ENCODE measurements at places on chromosomes 7 and 10. TPM values are rescaled to one million over a fixed set of nuclear protein-coding genes. Genes with fewer than 3 reads are reported as not detected.

GRCh38 chr7:20741801-20742200 is 44.9 kb downstream of the SP8 start:
- no peak for DNase-seq

DNA sequence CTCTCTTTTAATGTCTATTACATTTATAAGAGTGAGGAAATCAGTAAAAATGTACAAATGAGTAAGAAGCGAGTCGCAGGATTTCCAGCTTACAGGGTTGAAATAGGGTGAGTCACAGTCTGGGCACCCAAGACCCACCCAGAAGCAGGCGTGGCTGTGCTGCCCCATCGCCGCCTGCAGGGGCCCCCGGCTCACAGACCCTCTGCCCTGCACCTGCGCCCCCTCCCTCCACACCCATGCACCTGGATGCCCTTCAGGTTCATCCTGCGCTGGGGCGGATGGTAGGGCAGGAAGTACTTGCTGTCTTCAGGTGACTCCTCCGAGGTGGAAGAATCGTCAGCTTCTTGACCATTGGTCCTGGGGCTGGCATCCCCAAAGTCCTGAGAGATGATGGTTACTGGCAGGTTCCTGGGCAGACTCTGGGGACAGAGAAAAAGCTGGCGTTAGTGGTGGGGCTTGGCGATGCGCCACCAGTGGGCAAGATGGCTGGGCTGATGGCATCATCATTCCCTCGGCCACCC is 90.2 kb upstream of the GNA12 start:
- no peak for DNase-seq

GRCh38 chr7:90604383-90604782 is 8.3 kb downstream of the CDK14 start:
- DNase-seq = no peak

- no peak for DNase-seq
Observed at GRCh38 chr7:98659756-98660155, 42.7 kb downstream of the NPTX2 start.

GRCh38 chr10:78269060-78269459 is 235.4 kb downstream of the RPS24 start:
- DNase-seq = no peak

DNA sequence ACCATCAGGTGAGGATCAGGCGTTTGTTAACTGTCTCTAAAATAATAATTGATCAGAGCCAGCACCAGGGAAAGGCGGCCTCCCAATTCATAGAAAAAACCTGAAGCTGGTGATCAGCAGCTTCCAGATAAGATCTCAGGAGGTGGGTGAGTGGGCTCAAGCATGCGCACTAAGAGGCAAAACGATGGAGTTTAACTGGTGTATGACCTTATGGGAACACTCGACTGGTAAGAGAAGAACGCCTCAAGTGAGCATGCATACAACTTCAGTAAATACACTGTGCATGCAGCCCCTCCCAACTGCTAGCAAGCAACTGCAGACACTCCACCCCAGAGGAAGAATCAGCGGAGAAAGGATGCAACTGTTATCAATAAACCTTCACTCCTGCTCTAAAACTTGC is 18.1 kb downstream of the RAPGEF5 start:
- no peak for DNase-seq

DNA sequence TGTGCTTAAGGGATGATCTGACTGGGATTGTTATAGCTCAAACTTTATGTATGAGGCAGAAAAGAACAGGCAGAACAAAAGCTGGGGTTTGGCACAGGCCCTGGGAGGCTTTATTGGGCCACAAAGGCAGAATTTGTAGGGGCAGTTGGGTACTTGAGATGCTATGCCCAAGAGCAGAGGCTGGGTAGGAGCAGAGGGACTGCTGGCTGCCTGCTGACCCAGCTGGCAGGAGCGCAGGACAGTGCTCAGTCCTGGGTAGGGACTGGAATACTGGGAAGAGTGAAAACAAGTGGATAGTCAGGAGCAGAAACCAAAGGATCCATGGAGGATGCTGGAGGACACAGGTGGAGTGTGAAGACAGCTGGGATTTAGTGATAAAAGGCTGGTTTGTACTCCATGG is 75.7 kb downstream of the CCDC3 start:
- DNase-seq = no peak

GRCh38 chr10:5508786-5509185 is 9.4 kb upstream of the CALML5 start:
- no peak for DNase-seq

DNA sequence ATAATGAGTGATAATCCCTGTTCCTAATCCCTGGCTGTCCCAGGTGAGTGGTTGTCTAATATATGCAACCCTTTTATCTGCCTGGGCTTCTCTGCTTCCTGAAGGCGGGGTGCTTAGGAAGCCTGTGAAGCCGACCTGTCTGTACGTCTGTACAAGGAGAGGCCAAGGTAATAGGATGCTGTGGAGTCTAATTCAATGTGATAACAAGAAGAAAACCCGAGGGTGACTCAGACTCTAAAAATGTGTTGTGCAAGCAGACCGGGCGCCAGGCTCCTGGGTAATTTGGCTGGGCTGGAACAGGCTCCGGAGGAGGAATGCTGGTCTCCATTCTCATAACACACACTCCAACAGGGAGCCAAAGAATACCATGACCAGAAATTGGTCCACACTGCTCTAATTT is 43.6 kb downstream of the THNSL1 start:
- peak; percentile 62 for DNase-seq

ARMH3 gene
- 4.1 TPM for total RNA-seq

GPR15LG gene
- not detected for total RNA-seq

PNLIPRP1 gene
- not detected for total RNA-seq

ITIH5 gene
- under 0.01 TPM for total RNA-seq

PDGFA gene
- total RNA-seq = 94.8 TPM

- DNase-seq = peak; percentile 78
Observed at GRCh38 chr10:4647109-4647785, 178.8 kb upstream of the AKR1E2 start.

- no peak for DNase-seq
Observed at GRCh38 chr7:26143298-26144048, 8.5 kb upstream of the NFE2L3 start.

DNA sequence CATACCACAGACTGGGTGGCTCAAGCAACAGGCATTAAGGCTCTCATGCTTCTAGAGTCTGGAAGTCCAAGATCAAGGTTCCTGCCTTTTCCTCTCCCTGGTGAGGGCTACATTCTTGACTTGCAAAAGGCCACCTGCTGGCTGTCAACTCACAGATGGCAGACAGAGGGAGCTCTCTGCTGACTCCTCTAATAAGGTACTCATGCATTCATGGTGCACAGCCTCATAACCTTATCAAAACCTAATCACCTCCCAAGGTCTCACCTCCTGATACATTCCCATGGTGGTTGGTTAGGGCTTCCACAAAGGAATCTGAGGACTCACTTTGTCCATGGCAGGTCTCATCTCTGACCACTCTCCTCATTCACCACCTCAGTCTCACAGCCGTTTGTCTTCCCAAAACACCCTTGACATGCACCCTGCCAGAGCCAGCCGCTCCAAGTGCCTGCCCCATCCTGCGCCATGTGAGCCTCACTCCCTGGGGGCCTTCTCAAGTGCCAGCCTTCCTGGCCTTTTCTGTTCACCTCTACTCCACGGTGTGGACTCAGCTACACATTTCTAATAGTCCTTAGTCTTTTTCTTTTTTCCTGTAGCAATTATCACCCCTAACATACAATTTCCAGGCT is 400.3 kb upstream of the ADARB2 start:
- DNase-seq = no peak

- DNase-seq = peak; percentile 85
Observed at GRCh38 chr7:81846398-81846797, 76.6 kb upstream of the HGF start.

- no peak for DNase-seq
Observed at GRCh38 chr7:157306846-157307838, 29.7 kb upstream of the DNAJB6 start.

DNA sequence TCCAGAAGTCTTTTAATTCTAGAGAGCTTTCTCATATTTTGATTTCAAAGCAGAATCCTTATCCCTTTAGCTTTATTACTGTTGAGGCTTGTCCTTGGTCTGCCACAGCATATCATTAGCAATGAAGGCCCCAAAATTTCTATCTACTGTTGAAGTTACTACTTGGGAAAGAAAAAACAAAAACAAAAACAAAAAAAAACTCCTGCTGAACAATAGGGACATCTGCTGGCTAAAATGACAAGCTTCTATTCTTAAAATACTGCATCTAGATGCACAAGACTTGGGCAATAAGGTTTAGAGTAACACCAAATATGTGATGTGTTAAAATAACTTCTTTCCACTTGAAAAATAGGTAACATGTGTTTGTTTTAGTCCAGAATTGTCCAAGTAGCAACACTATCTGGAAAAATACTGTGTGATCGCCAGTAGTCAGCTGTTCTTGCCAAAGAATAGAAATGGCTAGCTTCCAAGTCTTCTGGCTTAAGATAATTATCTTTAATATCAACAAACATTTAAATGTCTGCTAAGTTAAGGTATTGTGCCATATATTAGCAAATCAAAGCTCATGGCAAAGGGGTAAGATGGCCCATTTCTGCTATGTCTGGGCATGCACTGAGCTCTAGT is 3.8 kb upstream of the DMTF1 start:
- peak; percentile 58 for DNase-seq

GRCh38 chr10:71080381-71081228 is 131.8 kb upstream of the UNC5B start:
- DNase-seq = no peak

DNA sequence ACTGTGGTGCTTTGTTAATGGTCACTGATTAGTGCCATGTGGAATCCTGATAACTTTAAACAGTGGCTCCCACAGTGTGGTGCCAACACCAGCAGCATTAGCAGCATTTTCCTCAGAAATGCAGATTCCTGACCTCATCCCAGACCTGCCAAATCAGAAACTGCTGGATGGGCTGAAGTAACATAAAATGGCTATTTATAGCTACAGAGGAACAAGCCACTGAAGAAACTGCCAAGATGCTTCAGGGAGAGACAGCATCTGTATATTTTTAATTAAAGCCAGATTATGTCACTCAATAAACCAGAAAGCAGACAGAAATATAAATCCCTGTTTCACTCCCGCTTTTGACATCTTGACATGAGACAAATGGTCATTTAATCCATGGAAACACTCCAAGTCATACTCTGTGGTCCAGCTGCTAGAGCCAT is 178.5 kb downstream of the AMPH start:
- DNase-seq = no peak

MNX1 gene
- total RNA-seq = not detected

ZNF736 gene
- total RNA-seq = 8.3 TPM

MYL7 gene
- not detected for total RNA-seq

SH3PXD2A gene
- 2.0 TPM for total RNA-seq

- DNase-seq = no peak
Observed at GRCh38 chr7:149809215-149809614, 29.0 kb upstream of the ZNF862 start.

DNA sequence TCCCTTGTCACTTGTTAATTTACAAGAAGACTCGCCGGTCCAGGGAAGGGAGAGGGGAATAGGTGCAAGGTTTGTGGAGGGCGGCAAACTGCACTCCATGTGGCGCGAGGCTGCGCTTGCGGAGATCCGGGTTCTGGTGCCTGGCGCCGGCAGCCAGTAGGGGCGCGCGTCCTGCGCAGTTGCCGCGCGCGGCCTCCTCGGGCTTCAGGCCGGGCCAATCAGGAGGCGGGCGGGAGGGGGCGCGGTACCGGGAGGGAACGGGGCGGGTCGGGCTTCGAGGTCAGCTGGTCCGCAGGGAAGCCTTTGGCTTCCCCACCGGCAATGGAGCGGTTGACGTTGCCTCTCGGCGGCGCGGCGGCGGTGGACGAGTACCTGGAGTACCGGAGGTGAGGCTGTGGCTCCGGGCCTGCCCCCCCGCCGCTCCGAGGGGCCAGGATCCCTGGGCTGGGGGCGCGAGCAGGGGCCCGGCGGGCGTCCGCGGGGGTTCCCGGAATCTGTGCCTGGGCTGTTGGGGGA is at the start of gene FAM221A:
FAM221A (plus strand) TSS at position 302 of the 516 bp plus-strand sequence; CDS start at position 322, 20 bp downstream.
- peak; percentile 89 for DNase-seq

PON1 gene
- not detected for total RNA-seq

DNA sequence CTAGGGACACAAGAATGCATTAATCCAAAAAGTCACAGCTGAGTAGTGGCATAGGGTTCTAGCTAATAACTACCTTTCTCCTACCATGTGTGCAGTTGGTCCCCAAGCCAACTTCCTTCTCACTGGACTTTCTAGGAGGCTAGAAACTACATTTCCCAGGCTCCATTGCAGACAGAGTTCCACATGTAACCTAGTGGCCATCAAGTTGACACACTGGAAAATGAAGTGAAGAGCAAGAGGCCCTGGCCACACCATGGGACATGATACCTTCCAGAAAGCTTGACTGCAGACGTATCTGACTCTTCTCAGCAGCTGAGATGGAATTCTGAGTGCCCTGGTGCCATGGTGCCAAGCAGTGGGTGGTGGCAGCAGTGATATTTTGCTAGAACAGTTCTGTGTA is 49.8 kb upstream of the TMEM273 start:
- no peak for DNase-seq

- DNase-seq = no peak
Observed at GRCh38 chr10:102629661-102630614, 14.3 kb upstream of the TRIM8 start.

IL6 gene
- 0.87 TPM for total RNA-seq

DNA sequence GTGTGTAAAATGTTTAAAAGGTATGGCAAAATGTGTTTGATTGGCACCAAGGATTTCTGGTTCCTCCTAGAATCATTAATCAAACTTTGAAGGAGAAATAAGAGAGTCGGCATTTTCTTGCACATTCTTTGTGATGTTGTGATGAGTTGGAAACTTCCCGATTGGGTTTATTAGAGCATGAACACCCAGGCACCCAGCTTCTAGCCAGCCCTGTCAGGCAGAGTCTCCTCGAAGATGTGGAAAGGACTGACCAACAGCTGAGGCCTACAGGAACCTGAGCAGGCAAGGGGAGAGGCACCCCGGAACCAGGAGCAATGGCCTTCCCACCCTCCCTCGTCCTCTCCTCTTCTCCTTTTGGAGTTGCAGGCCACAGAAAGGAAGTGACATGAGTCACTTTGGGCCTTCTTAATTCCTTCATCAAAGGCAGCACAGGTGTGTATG is 68.7 kb downstream of the EGFR start:
- DNase-seq = peak; percentile 13

DNA sequence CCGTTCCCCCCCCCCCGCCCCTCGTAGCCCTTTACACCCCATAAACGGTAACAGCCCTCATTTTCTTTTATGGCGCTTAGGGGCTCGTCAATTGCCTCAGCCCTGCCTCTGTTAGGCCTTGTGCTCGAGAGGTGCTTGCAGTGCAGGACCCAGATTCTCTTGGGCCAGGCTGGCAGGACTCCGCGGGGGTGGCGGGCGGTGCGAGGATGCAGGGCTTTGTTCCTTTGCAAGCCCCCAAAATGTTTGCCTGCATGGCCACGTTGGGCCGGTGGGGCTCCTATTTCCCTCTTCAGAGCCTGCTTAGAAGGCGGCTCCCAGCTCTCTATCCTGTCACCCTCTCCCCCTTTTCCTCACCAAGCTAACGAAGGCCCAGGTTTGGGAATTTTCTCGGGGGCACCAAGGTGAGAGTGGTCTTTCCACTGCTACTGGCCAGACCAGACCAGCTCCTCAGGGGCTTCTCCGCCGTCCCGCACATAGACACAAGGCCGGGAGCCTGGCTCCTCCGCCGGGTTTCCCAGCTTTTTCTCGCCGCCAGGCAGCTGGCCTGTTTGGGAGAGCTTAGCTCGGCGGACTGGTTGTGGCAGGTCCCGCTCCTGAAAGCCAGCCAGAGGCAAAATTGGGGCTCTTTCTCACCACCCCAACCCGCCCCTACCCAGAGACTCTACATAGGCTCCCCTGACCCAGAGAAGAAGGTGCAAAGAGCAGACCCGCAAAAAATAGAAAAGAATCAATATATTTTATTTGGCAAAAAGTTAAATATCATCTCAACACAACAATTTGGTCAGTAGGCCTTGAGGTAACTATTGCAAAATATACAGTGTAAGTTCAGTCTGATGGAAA is 3.4 kb downstream of the HOXA9 start:
- no peak for DNase-seq

- DNase-seq = no peak
Observed at GRCh38 chr10:50536617-50537240, 87.0 kb downstream of the SGMS1 start.
